ENCODE measurements at places on chromosomes 1 and 21.

DNA sequence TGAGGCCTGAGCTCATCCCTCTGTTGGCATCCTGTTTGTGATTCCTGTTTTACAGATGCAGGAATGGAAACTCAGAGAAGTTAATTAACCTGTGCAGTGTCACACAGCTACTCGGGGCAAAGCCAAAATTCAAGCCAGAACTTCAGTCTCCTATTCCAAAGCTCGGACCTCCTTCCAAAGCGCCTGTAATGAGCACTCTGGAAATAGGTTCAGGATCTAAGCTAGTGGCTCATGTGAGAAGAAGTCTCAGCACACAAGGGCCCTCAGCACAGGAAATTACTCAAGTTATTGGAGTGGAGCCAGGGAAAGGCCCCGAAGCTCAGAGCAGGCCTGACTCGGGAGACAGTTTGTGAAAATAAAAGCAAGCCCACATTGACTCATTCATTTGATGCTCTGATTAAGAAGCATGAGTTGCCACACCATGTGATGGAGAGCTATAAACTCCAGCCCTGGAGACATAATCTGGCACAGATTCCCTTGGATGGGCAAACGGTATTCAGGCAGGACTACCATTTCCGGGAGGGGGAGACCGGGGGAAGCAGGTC lies 50.6 kb upstream of the LYST start:
- no peak for DNase-seq

DNA sequence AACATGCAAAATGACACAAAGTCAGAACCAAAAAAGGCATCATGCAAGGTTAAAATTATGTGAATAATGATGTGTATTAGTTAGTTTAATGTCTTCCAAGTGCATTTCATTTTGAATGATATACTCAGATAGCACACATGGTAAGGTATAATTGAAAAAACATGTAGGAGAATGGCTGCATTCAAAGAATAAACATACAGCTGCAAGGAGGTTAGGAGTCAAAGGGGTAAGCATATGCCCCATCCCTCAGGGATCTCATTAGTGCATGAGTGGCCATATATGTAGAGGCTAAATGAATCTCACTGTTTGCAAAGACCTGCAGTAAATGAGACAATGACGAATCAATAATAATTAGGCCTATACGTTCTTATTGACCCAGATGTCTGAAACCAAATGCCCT lies 179.7 kb upstream of the HOOK1 start:
- DNase-seq, result no peak

DNA sequence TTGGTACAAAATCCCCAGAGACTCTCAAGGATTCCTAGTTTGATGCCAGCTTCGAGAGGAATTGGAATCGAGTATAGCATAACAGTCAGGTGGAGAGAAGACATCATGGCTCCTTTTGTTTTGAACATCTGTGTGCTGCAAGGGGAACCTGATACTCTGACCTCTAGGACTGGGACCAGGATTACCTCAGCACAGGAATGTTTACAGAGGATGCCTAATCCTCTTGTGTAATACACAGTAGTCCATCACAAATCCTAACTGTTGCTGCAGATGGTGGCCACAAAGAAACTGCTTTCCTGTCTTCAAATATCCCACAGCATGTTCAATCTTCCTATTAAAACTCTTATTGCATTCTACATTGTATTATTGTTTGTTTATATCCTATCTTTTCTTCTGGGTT lies 111.8 kb upstream of the PRMT6 start:
- DNase-seq, result no peak

DNA sequence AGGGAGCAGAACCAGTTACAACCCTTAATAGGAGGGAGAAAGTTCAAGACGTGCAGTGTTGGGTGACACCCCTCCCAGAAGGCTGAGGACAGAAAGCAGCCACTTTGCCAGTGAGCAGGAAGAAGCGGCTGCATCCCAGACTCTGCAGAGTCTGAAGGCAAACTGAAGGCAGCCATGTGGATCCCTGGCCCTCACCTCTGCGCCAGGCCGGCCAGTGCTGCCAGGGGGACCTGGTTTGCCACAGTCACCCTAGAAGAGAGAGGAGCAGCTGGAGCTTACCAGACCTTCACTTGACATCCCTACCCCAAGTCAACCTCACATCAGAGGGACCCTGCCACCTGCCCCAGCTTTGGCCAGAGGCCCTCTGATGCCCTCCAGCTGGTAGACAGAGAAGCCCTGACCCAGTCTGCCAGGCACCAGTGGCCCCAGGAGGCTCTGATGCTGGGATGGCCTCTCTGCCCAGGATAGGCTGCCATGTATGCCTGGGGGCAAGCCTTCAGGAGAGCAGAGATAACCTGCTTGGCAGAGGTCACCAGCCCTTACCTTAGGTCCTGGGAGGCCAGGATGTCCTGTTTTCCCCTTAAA lies 16.3 kb upstream of the PEF1 start:
- no peak for DNase-seq

DNA sequence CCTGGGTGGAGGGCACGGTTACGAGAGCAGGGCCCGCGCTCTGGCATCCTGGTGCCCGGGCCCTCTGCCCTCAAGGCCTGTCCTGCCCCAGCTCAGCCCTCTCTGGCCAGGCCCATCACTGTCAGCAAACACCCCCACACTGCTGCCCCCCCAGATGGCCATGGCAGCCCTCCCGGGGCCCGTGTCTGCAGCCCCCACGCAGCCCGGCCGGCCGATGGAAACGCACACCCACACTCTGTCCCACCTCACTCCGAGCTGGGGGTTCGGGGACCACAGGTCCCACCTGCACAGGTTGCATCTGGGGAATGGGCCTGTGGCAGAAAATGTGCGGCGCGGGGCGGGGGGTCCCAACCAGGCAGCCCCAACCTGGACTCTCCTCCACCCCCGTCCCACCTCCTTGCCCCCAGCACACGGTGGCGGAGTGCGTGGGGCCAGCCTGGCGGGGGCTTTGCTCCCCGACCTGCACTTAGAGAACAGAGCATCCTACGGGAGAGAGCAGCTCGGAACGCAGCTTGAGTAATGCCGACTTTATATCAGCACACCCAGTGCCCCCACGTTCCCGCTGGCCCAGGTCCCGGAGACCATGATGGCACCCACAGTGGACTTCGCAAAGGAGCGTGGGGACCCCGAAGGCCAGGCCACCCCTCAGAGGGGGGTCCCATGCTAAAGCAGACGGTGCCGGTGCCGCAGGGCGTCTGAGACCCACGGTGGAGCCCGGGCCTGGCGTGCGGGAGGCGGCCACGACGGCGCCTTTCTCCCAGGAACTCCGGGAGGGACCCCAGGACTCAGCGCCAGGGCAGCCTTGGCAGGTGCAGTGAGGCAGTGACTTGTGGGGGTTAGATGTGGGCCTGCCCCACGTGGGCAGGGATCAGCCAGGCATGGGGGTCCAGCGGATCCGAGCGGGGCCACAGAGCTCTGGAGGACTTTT lies 7.5 kb upstream of the RNF223 start:
- no peak for DNase-seq

DNA sequence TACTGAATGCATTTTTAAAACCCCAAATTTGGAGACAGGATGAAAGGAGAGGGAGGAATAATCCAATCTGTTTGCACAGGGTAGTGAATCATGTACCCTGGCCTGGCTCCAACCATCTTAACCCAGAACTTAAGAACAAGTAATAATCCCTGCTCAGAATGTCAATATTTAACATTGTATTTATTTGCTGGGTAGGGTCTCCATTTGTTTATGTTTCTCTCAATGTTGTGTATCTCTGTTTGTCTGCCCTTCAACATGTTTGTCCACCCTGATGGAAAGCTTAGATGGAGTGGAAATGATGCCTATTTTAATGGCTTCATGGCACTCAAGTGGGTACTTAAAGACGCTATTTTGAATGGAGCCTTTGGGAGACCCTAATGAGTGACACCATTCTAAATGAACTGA lies 54.4 kb upstream of the CDC42BPA start:
- DNase-seq, result no peak

DNA sequence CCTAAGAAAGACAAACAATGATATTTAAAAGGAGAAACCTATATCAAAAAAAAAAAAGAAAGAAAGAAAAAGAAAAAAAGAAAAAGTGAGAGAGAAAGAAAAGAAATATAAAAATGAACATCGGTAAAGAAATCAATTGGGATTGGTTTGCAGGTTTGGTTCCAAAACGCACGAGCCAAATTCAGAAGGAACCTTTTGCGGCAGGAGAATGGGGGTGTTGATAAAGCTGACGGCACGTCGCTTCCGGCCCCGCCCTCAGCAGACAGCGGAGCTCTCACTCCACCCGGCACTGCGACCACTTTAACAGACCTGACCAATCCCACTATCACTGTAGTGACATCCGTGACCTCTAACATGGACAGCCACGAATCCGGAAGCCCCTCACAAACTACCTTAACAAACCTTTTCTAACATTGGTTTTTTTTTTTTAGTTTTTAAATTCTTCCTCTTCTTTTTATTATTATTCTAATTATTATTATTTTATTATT lies 11.7 kb downstream of the LHX9 start:
- DNase-seq, result no peak

GRCh38 chr21:31529406-31529805 lies 130.1 kb upstream of the SOD1 start:
- no peak for DNase-seq

- DNase-seq, result no peak
Measured at GRCh38 chr1:94602316-94602715, 60.8 kb upstream of the F3 start.

DNA sequence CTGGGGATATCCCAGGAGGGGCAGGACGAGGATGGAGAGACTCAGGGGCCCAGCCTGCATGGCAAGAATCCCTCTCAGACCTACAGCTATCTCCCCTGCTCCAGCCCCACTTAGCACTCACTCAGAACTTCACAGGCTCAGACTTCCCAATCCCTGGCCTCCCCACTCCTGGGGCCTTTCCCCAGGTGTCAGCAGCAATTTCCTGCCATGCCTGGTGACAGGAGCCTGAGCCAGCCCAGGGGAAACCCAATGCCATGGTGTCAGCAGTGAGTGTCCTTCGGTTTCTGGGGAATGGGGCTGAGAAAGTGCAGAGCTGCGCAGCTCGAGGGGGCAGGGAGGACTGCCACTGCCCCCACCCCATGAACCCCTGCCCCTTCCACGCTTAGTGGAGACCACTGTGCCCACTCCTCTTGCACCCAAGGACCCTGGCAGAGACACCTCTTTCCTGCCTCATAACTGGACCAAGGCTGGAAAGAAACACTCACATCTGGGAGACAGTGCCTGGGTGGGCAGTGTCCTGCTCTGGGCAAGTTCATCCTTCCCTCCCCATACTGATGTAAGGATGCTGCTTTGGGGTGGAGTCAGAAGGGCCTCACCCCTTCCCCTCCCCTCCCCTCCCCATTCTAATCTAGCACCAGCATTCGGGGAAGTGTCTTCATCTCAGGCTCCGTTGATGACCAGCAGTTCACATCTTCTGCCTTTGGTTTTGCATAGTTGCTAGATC lies 17.1 kb upstream of the UBL4B start:
- DNase-seq, result no peak

DNA sequence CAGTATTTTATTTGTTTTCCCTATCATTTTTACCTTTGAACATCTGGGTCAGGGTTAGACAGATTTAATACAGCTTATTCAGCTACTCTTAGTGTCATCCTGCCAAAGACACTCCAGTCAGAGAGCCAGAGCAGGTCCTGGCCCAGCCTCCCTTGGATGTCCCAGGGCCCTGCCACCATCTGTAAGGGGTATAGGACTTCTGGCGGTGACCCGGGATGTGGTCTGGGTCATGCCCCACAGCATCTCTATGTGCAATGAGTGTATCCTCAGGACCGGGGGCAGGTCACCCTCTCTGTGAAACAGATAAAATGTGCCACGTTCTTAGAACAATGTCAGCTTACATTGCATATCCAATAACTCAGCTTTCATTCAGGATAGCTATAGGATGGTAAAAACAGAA lies 37.8 kb upstream of the PRSS38 start:
- no peak for DNase-seq

DNA sequence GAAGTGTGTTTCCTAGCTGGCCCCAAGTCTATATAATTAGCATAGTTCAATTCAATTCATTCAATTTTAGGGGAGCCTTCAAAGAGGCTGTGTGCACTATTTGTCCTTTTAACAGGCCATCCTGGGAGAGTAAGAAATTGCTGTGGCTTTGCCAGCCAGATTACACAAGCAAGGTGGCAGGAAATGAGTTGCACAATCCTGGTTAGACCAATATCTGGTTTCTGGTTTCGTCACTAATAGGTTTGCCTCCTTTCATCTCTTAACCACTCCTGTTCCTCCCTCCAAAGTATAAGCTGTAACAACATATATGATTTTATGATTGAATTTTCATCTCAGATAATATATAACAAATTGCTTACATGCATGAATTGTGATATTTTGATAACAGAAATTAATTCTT lies 84.1 kb upstream of the NEGR1 start:
- DNase-seq, result no peak

- DNase-seq, result no peak
Measured at GRCh38 chr1:21673277-21673780, 4.2 kb upstream of the RAP1GAP start.

DNA sequence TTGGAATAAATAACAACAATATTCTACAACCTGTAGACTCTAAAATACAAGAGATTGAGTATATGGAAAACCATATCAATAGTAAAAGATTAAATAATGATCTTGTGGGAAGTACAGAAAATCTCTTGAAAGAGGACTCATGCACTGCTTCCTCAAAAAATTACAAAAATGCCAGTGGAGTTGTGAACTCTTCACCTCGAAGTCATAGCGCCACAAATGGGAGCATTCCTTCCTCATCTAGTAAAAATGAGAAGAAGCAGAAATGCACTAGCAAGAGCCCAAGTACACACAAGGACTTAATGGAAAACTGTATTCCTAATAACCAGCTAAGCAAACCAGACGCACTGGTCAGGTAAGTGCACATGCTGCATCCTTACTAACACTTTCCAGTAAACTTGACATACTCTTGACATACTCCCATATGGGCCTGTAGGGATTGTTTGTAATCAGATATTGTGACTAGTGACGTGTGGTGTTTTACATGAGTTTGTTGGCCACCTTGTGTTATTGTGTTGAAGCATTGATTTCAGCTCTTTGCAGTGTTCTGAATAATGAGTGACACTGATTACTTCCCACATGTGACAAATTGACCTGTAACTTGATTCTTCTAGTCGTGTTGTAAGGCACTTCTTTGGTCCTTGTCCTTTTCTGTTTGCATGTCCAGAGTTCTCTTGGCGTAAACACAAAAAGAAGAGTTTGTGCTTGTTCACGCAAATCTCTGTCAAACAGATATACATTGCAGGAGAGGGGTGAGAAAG lies 28.0 kb downstream of the MACO1 start:
- no peak for DNase-seq

DNA sequence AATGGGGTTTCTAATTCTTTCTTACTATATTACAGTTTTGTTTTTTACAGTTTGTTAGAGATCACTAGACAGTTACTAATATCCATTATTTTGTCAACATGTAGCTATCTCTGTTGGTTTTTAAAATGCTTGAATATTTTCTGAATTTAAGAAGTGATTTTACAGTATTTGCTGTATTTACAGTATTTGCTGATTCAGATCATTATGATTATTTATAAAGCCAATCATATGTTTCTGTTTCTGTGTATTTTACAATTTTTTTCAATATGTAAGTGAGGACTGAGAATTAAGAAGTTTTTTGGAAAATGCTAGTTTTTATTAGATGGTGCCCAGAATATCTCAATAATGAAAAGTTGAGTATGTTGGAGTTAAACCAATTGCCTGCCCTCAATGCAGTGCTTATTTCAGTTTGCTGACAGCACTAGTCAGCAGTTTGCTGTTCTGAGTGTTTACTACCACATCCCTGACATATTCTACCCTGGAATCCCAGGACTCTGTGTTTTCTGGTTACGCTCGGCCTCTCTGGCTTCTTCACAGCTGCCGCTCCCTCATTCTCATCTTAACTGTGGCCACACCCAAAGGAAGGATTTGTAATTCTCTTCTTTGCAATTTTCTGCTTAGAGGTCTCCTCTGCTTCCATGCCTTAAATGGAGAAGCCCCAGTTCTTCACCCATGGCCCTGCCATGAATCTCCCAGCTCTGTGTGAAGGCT lies 68.0 kb upstream of the BACH1 start:
- DNase-seq, result no peak

- no peak for DNase-seq
Measured at GRCh38 chr1:172997941-172998361, 52.8 kb downstream of the TNFSF18 start.
